Activated CD4-positive, CD25-positive, alpha-beta regulatory T cell (primary cell): ENCODE measurements at places on chromosomes 13 and 19.

DNA sequence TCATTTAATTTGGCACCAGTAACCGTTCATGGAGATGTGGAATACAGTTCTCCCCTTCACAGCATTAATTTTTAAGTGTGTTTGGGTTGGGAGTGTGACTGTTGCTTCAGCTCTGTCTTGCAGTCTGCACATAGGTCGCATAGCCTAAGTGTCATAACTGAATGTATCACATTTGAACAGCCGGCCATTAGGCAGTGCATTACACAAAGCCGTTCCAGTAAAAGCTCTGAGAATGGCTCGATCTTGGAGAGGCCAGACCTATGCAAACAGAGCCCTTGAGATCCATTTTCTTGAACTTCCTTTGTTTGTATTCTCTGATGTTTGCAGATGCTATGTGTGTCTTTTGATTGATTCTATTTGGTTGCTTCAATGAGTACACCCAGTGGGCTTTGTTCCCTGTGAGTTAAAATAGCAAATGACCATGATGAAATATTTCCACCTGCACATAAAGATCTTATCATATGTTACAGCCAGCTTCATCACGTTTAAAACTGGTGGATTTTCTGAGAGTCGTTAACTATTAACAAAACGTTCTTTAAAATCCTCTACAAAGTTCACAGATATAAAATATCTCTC, 1104.9 kb upstream of the SLC10A2 start:
- no peak for DNase-seq

GRCh38 chr13:95304453-95304852, 3.2 kb upstream of the ABCC4 start:
- DNase-seq: no peak

GRCh38 chr19:2333027-2333806, 4.7 kb downstream of the SPPL2B start:
- DNase-seq: no peak

- no peak for DNase-seq
Measured at GRCh38 chr19:15238639-15239155, 6.4 kb upstream of the EPHX3 start.

DNA sequence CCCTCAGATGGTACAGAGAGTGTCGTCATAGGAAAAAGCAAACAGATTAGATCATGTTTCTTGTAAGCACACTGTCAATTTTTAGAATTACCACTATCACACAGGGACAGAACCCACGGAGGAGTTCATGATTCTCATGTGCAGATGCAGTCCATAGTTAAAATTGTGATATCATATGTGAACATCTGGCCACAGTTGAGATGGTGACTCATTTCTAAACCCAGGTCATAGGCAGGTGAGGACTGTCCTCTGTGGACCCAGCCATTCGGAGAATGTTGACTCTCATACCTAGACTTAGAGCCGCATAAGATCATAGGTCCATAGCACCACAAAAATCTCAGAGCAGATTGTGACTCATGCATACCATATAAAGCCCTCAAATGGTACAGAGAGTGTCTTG, 17.8 kb upstream of the ZNF730 start:
- DNase-seq: no peak

DNA sequence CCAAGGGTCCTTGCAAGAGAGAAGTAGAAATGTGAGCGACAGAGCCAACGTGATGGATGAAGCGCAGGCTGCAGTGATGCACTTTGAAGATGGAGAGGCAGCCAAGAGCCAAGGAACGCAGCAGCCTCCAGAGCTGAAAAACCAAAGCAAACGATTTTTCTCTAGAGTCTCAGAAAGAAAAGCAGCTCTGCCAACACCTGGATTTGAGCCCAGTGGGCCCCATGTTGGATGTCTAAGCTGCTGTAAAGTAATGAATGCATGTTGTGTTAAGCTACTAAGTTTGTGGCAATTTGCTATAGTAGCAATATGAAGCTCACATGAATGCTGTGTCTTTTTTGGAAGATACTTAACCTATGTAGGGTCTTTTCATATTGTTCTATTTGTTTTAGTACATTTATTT, 894.3 kb downstream of the EFNB2 start:
- no peak for DNase-seq

- no peak for DNase-seq
Measured at GRCh38 chr19:16327501-16327900, 2.9 kb downstream of the KLF2 start.

DNA sequence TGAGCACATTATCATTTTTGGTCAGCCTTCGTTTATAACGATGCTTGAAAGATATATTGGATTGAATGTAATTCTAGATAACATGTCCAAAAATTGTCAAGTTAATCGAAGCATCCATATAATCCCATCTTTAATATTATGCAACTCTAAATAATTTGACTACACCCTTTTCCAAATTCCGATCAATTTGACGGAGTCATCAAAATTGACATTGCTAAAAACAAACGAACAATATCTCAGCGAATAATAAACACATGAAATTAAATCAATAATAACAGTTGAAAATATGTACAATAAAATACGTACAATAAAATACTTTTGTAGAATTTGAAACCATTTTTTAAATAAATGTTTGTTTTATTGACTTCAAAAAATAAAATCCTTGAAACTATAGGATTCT, 1516.4 kb downstream of the EFNB2 start:
- no peak for DNase-seq

DNA sequence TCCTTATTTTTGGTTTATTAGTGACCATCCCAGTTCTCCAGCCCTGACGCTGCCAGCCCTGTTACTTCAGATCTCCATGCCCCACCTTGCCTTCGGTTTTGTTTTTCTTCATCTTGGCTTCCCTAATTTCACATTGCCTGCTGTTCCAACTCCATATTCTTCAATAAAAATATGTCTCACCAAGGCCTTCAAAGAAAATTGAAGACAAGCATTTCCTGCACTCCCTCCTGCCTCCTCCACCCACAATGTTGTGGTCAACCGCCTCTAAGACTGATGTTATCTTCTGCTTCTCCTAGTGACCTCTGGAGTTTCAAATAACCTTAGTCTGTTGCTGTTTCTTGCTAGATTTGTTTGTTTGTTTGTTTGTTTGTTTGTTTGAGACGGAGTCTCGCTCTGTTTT, 14.6 kb downstream of the PLD3 start:
- no peak for DNase-seq

GRCh38 chr13:97460004-97460775, 26.2 kb downstream of the RAP2A start:
- DNase-seq: no peak

- DNase-seq: no peak
Measured at GRCh38 chr13:52894413-52894812, 46.0 kb upstream of the PCDH8 start.
